ENCODE measurements at places on chromosomes 16 and 17. TPM values are rescaled to one million over a fixed set of nuclear protein-coding genes. Genes with fewer than 3 reads are reported as not detected.

- no peak for DNase-seq
Observed at GRCh38 chr16:50437769-50438437, 69.1 kb upstream of the BRD7 start.

DNA sequence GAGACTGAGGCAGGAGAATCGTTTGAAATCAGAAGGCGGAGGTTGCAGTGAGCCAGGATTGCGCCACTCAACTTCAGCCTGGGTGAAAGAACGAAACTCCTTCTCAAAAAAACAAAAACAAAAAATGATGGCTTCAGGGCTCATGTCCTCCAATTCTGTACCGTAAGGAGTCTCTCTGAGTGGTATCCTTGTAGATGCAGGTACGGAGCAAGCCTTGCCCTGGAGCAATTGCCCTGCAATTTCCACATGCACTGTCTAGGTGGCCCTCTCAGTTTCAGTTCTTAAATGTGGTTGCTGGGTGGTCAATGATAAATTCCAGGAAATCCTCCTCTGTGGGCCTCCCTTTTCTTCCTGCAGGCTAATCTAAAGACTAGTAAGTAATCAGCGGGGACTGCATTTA lies 10.6 kb downstream of the TMEM238L start:
- DNase-seq: no peak

GRCh38 chr17:44770166-44770925 lies 11.6 kb downstream of the ADAM11 start:
- no peak for DNase-seq

ITGAE gene
- total RNA-seq: 24.5 TPM

C16orf54 gene
- not detected for total RNA-seq

GRCh38 chr16:84055801-84056634 lies 13.4 kb upstream of the SLC38A8 start:
- no peak for DNase-seq

NLRP1 gene
- 10.4 TPM for total RNA-seq

DNA sequence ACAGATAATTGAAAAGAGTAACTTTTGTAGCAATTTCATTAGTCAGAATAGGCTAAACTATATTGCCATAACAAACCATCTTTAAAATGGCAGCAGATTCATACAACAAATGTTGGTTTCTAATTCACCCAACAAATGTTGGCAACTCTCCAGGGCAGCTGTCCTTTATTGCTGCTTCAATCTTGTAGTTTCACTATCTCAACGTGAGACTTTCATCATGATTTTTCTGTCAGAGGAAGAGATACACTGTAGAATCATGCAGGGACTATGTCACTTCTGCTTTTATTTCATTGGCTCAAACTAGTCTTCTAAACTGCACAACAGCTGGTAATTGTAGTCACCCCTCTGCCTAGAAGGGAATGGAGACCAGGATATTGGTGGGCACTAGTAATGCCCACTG lies 174.2 kb downstream of the TANC2 start:
- DNase-seq: no peak

GRCh38 chr17:17533901-17534441 lies 37.8 kb upstream of the RASD1 start:
- DNase-seq: no peak

DNA sequence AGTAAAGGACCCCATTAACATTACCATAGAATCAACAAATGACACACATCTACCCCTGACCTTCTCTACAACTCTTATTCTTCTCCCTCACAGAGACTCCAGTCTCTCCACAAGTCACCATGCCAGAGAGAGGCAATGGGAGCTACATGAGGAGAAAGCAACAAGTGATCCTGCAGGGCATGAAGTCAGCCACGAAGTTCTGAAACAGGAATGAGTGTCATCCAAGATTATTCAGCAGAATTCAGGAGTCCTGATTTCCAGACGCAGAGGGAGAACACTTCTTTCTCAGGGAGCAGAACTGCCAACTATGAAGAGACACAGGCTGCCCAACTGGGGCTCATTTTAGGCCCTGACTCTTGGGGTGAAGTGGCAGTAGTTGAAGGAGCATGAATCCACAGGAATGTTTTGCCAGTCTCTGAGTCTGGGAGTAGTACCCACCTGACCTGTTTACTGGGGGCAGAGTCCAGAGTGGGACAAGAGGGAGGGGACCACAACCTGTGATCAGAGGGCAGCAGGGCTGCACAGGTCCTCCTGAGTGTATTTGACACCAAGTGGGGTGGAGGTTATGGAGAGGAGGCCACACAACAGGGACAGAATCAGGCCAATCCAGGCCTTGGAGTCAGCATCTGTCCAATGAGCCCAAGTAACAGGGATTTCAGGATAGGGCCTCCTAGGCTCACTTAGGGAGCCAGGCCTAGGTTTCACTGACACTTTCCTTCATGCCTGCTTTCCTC lies 2.4 kb upstream of the MTMR4 start:
- DNase-seq: no peak

ADAM11 gene
- total RNA-seq: 2.9 TPM

CDRT15 gene
- not detected for total RNA-seq

GRCh38 chr16:8173111-8173644 lies 417.1 kb downstream of the TMEM114 start:
- peak; percentile 83 for DNase-seq

PERCC1 gene
- not detected for total RNA-seq

DNA sequence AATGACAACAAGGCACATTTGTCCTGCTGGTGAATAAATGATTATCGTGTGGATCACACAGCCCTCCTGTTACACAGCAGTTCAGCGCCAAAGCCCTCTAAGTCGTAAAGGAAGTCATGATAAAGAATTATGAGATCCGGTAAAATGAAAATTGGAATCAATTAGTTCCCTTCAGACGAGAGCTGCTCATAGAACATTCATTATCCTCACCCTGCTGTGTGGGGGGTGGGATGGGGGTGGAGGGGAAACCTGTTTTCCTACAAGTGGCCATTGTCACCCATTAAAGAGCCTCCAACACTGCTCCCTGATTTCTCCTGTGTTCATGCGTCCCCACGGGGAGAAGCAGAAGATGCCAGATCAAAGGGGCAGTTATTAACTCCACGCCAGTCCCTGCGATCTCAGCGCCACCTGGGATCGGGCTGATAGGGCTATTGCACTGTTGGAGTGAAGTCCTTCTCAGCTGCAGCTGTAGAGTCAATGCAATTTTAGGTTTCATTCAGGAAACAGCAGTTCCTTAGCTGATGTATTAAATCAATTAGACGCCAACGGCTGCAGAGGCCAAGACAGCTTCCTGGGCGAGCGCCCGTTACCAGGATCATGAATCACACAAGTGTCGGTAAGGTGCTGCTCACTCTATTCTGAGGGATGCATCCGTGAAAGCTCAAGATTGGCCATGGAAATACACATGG lies 19.2 kb upstream of the CACNG4 start:
- DNase-seq: no peak

CXCL16 gene
- total RNA-seq: 3.9 TPM

- DNase-seq: no peak
Observed at GRCh38 chr16:27363797-27364196, 38.2 kb upstream of the IL21R start.

GRCh38 chr17:28864991-28865849 lies 10.4 kb downstream of the ERAL1 start:
- DNase-seq: no peak

DDX52 gene
- 45.9 TPM for total RNA-seq

CCDC200 gene
- total RNA-seq: not detected

GRCh38 chr17:19677736-19678379 lies 29.3 kb downstream of the ALDH3A2 start:
- no peak for DNase-seq

- no peak for DNase-seq
Observed at GRCh38 chr17:73531158-73531557, 113.1 kb downstream of the SDK2 start.

HS3ST3B1 gene
- total RNA-seq: 14.4 TPM

SCNN1B gene
- 0.95 TPM for total RNA-seq

- peak; percentile 41 for DNase-seq
Observed at GRCh38 chr16:55622930-55623561, 32.7 kb upstream of the SLC6A2 start.

ODAD4 gene
- total RNA-seq: 1.3 TPM

BRIP1 gene
- total RNA-seq: 19.2 TPM
